ENCODE measurements at places on chromosomes 12 and 14.

GRCh38 chr14:31877255-31877798, 199.8 kb upstream of the ARHGAP5 start:
- peak; percentile 12 for DNase-seq

DNA sequence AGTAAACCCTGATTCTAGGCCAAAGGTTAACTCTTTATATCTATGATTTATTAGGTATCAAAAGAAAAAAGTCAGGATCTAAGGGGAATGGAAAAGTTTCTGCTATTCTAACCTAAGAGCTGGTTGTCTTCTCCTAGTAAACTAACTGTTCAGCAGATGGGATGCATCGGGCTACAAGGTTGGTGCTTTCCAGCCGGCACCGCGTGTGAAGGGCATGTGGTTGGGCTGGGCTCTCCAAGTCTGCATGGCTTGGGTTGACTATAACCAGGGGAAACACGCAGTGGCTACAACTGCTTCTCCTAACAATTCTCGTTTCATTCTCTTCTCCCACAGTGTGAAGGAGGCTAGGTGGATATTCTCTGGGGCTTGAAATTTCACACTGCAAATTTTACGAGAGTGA, 354.5 kb downstream of the APAF1 start:
- DNase-seq, result no peak

GRCh38 chr12:120054293-120054692, 62.3 kb downstream of the RAB35 start:
- no peak for DNase-seq

DNA sequence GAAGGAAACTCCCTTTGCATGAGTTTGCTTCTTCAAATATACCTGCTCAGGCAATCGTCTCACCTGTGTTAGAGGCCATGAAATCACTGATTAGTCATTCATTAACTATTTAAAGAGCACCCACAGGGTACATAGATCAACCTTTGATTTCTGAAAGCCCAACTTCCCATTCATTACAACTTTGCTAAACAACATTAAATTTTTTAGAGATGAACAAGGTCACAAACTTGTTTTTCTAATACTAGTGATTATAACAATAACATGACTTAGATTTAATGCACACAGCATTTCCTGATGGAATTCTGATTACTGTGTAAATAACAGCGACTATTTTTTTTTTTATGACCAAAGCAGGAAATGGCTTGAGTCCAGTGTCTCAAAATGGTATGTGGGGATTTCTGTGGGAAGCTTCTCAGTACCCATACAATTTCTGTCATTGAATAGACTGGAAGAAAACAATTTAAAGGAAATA, 5.4 kb upstream of the ERO1A start:
- DNase-seq, result no peak

DNA sequence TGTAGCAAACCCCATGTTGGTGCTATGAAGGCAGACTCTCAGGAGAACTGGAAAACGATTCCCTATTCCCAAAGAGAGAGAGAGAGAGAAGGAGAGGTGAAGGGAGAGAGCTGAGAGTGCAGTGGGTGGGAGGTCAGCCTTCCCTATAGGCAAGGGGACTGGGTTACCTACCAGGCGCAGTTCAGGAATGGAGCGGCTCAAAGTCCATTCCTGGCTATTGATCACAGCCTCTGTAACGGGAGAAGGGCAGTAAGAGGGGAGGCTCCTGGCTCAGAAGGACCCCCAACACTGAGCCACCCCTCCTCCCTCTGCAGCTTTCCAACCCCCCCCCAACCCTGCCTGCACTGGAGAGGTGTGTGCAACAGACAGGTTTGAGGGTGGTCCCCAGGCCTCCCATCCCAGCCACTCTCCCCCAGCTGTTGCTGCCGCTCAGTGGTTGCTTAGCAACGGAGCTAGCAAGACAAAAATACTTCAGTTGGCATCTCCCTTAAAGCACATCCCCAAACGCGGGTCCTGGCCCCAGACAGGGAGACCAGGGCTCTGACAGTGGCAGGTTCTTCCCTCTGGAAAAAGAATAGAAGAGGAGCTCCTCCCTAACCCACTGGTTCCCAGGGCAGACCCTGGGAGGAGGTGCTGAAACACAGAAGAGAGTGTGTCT, 3.2 kb downstream of the AGAP2 start:
- DNase-seq, result no peak

GRCh38 chr12:22333713-22334409, 646 bp downstream of the ST8SIA1 start:
- no peak for DNase-seq

Measured in SHP77 (cell line).